ENCODE measurements at places on chromosomes 13 and 19.

- DNase-seq: no peak
Measured at GRCh38 chr13:99439048-99439447, 62.2 kb upstream of the TM9SF2 start.

GRCh38 chr13:35733827-35734226 lies 257.3 kb upstream of the MAB21L1 start:
- DNase-seq: no peak

GRCh38 chr19:42201489-42202289 lies 15.8 kb downstream of the DEDD2 start:
- no peak for DNase-seq

DNA sequence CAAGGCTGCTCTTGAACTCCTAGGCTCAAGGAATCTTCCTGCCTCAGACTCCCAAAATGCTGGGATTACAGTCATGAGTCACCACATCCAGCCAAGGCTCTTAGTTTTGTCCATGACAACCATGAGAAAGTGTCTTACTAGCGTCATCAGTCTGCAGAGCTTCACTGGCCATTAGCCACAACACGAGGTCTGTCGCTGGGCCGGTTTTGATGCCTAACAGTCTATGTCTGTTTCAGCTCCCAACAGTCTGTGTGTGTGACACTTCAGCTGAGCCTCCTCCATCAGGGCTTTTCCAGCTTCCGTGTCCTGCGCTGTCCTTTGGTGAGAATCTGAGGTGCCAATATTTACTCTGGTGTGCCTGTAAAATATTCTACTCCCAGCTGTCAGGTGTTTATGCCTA lies 47.6 kb downstream of the CEP89 start:
- no peak for DNase-seq

- no peak for DNase-seq
Measured at GRCh38 chr13:105846923-105847322, 688.5 kb downstream of the EFNB2 start.

DNA sequence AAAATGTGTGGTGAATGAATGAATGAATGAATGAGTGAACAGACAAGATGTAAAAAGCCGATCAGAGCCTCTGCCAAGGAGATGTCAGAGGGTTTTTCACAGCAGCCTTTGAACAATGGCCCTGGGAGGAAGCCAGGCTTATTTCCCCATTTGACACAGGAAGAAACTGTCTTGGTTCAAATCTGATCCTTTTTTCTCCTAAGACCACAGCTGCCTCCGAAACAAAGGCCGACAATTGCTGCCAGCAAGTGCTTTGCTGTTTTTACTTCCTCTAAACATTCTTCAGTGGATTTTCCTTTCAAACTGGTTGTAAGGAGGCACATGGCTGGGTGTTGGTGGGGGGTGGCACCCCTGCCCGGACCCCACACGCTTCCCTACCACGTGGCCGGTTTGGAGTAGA lies 44.2 kb upstream of the HOMER3 start:
- no peak for DNase-seq

GRCh38 chr19:17205237-17206140 lies 9.7 kb upstream of the USE1 start:
- peak; percentile 56 for DNase-seq

DNA sequence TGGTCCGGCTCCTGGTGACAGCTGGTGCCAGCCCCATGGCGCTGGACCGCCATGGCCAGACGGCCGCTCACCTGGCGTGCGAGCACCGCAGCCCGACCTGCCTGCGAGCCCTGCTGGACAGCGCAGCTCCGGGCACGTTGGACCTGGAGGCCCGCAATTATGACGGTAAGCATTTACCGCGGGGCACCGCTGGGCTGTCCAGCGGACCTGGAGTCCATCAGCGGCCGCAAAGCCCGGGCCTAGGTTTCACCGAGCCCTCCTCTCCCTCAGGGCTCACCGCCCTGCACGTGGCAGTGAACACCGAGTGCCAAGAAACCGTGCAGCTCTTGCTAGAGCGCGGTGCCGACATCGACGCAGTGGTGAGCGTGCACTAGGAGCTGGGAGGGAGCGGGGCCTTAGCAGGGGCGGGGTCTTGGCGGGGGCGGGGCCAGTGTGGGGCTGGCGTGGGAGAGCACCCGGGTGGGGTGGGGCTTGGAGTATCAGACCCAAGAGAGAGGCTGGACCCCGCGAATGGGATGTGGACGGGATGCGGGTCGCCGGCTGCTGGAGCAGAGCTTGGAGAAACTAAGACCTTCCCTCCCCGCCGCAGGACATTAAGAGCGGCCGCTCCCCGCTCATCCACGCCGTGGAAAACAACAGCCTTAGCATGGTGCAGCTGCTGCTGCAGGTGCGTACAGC lies 8.7 kb downstream of the BCL3 start:
- no peak for DNase-seq

GRCh38 chr19:34325181-34325580 lies 39.8 kb upstream of the GPI start:
- DNase-seq: no peak

GRCh38 chr13:43319617-43320444 lies 296.4 kb downstream of the DNAJC15 start:
- no peak for DNase-seq

DNA sequence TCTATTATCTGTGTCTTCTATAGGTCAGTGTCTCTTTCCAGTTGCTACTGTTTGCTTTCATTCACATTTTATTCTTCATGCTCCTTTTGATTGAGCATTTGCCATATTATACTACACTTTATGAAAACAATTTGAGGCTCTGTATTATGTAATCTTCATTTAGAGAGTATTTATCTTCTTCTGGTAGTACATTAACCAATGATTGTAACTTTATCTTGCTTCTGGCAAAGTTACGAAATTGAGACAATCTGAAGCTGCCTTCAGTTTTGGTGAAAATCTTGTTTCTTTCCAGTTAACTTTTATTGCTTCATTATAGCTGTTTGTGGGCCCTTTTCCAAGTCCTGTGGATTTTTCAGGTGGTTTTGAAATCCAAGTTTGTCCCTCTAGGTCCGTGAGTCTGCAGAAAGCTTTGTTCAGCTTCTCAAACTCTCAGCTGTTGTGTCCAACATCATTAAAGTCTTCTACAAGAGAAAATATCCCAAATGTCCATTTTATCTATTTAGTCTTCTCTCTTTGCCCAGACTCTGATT lies 1255.4 kb upstream of the SPRY2 start:
- no peak for DNase-seq

DNA sequence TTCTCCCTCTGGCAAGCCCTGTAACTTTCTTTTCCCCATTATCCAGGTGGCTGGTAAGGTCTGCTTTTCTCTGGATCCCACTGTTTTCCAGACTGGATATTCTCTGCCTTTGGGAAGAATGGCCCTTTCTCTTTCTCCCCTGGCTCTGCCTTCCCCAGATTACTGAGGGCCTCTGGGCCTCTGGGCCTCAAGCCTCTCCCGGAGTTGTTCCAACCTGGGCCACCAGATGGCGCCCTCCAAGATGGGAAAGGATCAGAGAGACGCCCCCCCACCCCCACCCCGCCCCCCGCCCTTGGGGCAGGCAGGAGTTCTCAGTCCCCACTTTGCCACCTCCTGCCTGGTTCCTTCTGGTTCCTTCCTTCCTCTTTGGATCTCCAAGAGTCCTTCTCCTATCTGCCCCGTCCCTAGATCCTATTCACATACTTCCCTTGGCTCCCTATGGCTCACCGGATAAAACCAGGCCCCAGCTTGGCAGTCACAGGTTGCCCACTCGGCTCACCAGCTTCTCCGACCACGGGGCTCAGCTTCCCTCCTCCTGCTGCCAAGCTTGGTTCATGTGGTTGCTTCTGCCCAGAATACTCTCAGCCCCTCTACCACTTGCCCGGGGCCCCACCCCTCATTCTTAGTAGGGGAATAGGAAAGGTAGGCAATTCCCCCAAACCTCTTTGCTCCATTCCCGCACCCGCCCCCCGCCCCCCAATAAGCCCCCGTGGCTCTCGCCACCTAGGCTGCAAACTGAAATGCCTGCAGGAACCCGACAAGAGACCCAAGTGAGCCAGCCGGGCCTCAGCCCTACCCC lies 13.1 kb downstream of the EPS8L1 start:
- peak; percentile 17 for DNase-seq

- no peak for DNase-seq
Measured at GRCh38 chr19:7582446-7582845, 13.2 kb upstream of the CAMSAP3 start.

DNA sequence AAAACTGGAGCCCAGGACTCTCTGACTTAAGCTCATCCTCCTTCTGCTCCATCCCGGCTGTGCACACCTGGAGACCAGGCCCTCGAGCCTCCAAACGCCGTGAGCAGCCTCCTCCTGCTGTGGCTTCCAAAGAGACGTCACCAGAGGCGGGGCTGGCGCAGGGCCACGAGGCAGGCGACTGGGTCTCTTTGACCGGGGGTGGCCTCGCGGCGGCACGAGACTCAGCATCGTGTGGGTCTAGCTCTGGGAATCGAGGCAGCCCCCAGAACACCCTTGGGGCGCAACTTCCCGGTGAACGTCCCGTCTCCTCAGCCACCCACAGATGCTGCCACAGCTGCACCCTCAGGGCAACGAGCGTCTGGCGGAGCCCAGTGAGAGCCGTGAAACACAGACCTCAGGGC lies 22.8 kb downstream of the RASA3 start:
- peak; percentile 59 for DNase-seq

- peak; percentile 31 for DNase-seq
Measured at GRCh38 chr13:94480672-94481145, 1.2 kb upstream of the DCT start.

DNA sequence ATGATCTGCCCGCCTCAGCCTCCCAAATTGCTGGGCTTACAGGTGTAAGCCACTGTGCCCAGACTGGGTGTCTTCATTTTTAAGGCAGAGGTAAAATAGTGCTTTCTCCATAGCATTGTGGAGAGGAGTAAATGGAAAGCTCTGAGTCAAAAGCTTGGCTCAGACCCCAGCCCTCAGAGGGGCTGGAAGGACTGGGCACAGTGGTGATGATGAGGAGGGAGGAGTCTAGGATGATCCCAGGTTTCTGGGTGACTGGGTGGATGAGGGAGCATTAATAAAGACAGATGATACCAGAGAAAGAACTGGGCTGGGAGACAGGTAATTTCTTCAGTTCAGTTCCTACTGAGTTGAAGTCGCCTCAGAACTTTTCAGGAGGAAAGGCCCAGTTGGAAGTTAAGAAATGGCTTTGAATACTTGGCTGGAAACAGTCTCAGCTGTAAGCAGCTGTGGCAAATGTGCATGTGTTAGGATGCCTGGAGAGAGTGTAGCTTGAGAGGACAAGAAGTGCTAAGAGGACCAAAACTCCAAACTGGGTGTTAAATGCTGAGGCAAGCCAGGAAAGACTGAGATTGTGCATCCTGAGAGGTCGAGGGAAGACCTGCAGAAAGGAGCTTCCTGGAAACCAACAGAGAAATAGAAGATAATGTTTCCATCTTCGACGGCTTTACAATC lies 37.1 kb upstream of the MEDAG start:
- no peak for DNase-seq

- DNase-seq: no peak
Measured at GRCh38 chr13:51093574-51093973, 17.5 kb downstream of the C13orf42 start.

DNA sequence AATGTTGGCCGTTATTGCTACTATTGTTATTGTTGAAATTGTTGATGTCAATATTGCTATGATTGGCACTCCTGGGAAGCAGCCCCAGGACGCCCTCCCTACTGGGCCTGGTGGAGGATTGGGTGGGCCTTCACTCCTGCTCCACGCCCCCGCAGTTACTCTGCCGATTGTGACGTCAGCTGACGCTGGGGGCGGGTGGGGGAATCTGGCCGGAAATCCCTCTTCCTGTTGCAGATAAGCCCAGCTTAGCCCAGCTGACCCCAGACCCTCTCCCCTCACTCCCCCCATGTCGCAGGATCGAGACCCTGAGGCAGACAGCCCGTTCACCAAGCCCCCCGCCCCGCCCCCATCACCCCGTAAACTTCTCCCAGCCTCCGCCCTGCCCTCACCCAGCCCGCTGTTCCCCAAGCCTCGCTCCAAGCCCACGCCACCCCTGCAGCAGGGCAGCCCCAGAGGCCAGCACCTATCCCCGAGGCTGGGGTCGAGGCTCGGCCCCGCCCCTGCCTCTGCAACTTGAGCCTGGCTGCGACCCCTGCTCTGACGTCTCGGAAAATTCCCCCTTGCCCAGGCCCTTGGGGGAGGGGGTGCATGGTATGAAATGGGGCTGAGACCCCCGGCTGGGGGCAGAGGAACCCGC lies at the start of gene ETV2:
ETV2 (plus strand) TSS at position 231 of the 637 bp plus-strand sequence. CDS start 716 bp downstream, outside the sequence.
- DNase-seq: no peak

GRCh38 chr19:16382775-16383543 lies 58.3 kb downstream of the KLF2 start:
- peak; percentile 34 for DNase-seq

GRCh38 chr13:44870456-44870929 lies 118.8 kb downstream of the NUFIP1 start:
- DNase-seq: peak; percentile 19

- no peak for DNase-seq
Measured at GRCh38 chr13:112617754-112618375, 29.9 kb upstream of the TUBGCP3 start.

Measured in NCI-H1092 (cell line).